A549 (cell line): ENCODE measurements at places on chromosomes 7 and 10.

GRCh38 chr10:82813856-82814255 is 938.9 kb downstream of the NRG3 start:
- DNase-seq, result no peak

DNA sequence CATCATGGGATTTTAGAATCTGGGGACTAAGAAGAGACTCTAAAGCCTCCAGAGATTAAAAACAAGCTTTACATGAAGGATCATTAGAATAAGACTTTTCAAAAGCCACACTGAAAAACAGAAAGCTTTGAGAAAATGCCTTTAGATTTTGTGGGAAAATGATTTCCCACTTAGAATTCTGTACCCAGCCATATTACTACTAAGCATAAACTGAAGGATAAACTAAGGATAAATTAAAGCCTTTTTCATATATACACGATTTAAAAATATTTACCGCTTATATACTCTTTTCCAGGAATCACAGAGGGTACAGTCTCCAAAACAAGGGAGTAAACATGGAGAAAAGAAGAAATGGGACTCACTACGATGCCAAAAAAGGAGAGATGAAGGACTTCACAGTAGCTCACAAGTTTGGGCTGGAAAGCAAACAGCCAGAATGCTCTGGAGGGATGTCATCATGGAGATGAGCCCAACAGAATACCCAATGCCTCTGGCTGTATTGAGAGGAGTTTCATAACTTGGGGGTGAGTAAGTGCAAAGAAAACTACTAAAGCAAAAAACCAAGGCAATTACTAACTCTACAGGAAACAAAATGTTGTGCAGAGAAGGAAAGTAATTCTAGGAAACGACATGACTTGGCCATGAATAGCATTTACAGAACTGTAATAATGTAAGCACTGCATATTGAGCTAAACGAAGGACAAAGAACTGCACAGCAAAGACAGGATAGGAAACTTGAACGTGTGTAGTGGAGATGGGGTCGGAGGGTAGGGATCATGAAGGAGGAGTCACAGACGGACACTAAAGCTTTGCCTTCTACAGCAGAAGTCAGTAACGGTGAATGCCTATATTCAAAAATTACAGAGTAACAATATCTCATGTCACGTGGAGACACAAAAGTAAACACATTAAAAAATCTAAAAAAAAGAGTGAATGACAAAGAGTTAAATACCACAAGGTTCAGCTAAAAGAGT is 61.4 kb upstream of the ASAH2 start:
- no peak for DNase-seq

GRCh38 chr7:110400411-110400810 is 690.5 kb upstream of the LRRN3 start:
- no peak for DNase-seq

DNA sequence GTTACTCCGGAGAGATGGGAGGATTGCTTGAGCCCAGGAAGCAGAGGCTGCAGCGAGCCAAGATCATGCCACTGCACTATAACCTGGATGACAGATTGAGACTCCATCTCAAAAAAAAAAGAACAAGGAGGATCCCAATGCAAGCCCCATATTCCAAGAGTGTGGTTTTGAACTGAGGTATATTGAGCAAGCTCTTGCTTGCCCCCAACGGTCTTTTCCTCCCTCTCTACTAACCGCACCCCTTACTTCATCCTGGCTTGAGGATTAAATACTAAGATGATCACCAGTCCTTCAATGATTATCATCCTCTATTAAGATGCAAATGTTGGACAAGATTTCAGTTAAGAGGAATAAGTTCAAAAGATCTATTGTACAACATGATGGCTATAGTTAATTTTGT is 12.5 kb upstream of the SRGN start:
- no peak for DNase-seq
